Occipital lobe (tissue), 3 donors: ENCODE measurements at places on chromosomes 3 and 15.

DNA sequence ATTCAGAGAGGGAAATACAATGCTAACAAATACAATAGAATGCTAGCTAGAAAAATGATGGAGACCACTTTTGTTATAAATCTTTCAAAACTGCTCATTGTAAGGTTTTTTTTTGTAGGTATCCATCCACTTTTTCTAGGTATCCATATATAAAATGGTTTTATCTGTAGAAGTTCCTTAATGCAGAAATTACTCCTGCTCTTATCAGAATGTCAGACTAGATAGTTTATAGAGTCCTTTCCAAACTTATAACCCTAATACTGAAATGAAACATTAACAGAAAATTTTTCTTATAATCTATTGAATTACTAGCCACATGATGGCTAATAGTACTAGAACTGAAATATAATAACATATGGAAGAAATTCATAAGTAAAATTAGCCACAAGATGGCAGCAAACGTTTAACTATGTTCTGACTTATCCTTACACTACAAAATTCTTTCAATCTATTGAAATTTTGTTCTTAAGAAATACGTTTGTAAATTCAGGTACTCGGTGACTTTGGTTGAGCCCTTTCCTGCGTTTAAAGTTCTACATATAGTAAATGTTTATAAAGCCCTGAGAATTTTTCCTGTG, 58.5 kb downstream of the ECT2 start:
- no peak for DNase-seq

DNA sequence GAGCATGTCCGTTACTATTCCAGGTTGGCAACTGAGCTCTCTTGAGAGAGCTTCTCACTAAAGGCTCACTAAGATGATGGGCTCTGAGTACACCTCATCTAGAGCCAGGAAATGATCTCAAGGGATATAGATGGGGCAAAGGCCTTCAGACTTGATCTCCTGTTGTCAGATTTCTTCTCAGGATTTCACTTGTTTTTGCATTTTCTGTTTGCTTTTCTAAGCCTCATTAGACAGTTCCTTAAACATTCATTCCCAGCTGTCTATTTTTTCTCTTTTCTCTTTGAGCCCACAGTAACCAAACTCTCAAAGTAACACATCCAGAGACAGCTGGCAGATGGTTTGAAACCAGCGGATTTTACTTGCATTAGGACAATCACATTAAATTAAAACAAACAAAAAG, 28.4 kb upstream of the ARL8B start:
- DNase-seq: no peak

DNA sequence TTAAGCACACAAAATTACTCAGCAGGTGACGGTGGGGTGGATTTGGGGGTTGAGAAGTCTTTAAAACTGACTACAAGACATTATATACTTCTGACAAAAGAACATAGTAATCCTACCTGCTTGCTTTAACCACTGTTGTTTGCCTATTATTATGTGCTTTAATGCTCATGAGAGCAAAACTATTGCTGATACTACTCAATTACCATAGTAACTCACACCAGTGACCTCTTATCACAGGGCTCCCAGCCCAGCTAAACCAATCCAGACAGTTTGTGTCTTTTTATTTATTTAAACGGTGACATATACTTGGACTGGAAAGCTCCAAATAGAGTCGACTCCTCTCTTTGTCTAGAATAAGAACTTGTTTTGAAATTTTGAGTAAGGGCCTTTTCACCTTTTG, 42.8 kb upstream of the FEZF2 start:
- DNase-seq: no peak

- DNase-seq: no peak
Observed at GRCh38 chr15:95987886-95988573, 342.5 kb upstream of the NR2F2 start.

DNA sequence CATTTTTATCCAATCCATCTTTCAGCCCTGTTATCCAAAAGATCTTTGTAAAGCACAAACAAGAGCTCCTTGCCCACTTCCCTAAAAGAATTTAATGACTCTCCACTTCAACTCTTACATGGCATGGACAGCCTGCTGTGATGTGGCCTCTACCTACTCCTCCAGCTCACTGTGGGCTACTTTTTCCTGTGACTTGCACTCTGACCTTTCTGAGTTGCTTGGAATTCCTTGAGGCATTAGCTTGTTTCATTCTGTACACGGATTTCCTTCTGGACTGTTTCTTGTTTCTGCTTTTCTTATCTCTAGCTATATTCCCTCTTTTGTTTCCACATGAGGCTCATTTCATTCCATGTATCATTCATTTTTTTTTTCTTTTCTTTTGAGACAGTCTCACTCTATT, 15.2 kb downstream of the QTRT2 start:
- no peak for DNase-seq

GRCh38 chr3:127457546-127458145, 132.9 kb downstream of the TPRA1 start:
- no peak for DNase-seq

- no peak for DNase-seq
Observed at GRCh38 chr15:46955576-46955975, 761.7 kb upstream of the SEMA6D start.

GRCh38 chr15:78131295-78132061, at the start of gene CIB2:
Gene CIB2 (minus strand): TSS chr15:78131445. CDS start chr15:78131215, 230 bp downstream.
- peak; percentile 28 for DNase-seq

GRCh38 chr3:110685630-110686029, 386.0 kb upstream of the NECTIN3 start:
- DNase-seq: no peak

GRCh38 chr3:40337136-40338108, 27.9 kb downstream of the EIF1B start:
- DNase-seq: no peak

- no peak for DNase-seq
Observed at GRCh38 chr3:101169516-101169915, 150.9 kb downstream of the IMPG2 start.

DNA sequence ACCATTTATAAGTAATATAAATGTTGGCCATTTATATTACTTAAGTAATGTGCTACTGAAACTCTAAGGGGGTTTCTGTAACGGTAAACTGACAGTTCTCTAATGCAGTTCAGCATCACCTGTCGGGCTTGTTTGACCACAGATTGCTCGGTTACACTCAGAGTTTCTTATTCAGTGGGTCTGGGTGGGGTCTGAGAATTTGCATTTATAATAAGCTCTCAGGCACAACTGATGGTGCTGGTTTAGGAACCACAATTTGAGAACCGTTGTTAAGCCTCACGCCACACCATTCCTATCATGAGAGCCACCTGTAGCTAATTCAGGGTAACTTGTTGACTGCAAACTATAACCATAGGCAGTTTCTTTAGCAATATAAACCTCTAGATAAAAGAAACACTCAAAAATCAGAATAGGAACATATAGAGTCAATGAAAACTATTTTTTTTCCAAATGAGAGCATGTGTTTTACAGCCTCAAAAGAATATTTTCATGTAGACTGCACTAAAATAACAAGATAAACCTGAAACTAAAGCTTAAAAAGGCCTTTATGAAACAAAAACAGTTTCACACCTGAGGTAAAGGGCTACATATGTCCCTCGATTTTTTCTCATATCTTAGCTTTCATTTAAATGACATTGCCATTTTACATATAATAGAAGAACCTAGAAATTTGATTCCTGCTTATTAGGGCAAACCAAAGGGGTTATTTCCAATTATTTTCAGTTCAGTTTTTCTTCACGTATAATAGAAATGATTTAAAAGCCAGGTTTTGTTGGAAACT, 604.8 kb downstream of the UNC13C start:
- DNase-seq: no peak

- no peak for DNase-seq
Observed at GRCh38 chr15:37516621-37517020, 416.3 kb upstream of the MEIS2 start.

- DNase-seq: no peak
Observed at GRCh38 chr3:13206799-13207577, 133.8 kb upstream of the IQSEC1 start.

- DNase-seq: no peak
Observed at GRCh38 chr15:35657679-35658311, 111.8 kb upstream of the DPH6 start.

GRCh38 chr15:83685916-83686332, 32.0 kb downstream of the ADAMTSL3 start:
- no peak for DNase-seq

DNA sequence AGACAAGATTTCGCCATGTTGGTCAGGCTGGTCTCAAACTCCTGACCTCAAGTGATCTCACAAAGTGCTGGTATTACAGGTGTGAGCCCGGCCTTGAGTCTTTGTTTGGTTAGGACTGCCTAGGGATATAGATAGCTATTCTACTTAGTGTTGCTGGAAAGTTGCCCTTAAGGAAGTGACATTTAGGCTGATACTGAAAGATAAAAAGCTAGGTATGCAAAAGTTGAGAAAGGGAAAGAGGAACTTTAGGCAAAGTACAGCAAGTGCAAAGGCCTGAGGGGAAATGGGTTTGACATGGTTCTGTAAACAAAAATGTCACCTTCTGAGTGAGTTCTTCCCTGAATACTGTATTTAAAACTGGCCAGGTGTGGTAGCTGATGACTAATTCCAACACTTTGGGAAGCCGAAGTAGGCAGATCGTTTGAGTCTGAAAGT, 111.5 kb downstream of the ZNF609 start:
- no peak for DNase-seq

GRCh38 chr15:68687136-68687735, 108.4 kb downstream of the CORO2B start:
- no peak for DNase-seq

DNA sequence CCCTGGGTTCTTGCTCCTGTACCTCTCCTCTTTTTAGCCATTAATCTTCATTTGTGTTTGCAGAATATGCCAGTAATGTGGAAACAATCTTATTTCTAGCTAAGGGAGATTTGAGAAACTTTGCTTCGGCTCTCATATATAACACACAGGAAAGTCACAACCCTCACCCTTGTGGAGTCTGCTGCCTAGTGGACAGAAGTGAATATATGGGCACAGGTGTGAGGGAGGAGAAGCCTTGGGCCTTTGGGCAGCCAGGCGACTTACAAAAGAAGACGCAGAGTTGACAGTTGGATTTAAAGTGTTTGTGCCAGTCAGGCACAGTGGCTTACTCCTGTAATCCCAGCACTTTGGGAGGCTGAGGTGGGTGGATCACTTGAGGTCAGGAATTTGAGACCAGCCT, 181.8 kb upstream of the TBL1XR1 start:
- no peak for DNase-seq

- DNase-seq: no peak
Observed at GRCh38 chr3:100993309-100993708, at the start of gene ABI3BP. Gene ABI3BP (minus strand): TSS chr3:100993421. CDS start chr3:100993384, 37 bp downstream.

DNA sequence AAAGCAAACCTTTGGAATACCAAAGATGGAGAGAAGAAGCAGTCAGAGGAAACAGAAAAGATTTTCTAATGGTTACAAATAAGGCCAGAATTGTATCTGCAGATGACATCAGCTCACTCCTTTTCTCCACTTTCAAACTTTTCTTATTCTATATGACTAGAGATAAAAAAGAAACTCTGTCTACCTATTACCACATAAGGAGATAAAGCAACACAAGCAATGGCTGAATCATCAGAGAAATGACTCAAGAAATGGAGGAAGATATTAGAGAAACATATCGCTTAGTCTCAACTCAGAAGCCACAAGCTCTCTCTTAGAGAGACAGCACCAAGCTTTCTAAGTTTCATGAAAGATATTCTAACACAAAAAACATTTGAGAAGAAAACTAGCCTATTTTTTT, 784.0 kb downstream of the ZPLD1 start:
- no peak for DNase-seq

- DNase-seq: no peak
Observed at GRCh38 chr15:50257332-50257731, 8.2 kb downstream of the HDC start.

DNA sequence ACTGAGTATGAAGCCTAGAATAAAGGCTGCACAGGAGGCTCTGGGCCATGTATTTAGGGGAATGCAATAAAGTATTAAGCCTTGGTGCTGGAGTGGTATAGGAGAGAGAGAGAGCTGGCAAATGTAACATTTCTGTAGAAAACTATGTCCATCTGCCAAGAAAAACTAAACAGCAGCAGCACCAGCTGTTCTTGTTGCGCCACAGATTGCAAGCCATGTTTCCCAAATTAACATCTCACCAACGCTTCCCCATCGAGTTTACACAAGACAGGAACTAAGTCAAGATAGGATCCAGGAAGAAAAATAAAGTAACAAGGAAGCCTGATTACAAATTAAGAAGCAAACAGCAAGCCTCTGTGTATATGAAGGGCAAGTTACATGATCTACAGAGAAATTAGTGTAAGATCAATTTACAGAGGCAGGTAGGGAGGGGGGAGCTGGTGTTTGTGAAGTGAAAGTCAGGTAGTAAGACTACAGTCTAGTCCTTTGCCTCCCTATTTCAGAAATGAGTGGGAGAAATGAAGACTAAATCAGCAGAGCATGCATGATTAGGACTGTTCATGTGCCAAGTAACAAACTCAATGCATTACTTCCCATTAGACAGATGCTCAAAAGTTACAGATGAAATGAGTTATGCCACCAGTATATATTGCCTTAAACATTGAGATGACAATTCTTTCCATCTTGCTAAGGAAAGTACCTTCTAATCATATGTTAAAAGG, 900.5 kb downstream of the EPHA3 start:
- peak; percentile 40 for DNase-seq

GRCh38 chr3:42081838-42082473, 9.2 kb upstream of the TRAK1 start:
- no peak for DNase-seq

DNA sequence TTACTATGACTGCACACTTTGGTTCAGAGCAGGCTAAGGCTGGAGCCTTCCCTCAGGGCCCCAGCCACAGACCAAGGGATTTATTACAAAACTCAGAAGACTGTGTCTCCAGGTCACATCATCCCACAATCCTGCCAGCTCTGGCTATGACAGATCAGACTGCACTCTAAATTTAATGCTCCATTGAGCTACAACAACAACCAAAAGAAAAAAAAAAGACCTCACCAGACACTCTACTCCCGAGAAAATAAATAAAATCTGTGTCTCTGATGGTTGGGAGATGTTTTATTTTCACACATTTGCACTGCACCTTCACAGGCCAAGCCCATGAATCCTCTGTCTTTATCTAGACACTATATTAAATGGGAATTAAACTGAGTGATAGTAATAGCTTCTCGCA, 50.8 kb upstream of the CTNNB1 start:
- no peak for DNase-seq

GRCh38 chr3:171155122-171155700, 128.7 kb upstream of the SLC2A2 start:
- DNase-seq: no peak

- DNase-seq: no peak
Observed at GRCh38 chr3:185823078-185824044, 1.5 kb downstream of the IGF2BP2 start.

DNA sequence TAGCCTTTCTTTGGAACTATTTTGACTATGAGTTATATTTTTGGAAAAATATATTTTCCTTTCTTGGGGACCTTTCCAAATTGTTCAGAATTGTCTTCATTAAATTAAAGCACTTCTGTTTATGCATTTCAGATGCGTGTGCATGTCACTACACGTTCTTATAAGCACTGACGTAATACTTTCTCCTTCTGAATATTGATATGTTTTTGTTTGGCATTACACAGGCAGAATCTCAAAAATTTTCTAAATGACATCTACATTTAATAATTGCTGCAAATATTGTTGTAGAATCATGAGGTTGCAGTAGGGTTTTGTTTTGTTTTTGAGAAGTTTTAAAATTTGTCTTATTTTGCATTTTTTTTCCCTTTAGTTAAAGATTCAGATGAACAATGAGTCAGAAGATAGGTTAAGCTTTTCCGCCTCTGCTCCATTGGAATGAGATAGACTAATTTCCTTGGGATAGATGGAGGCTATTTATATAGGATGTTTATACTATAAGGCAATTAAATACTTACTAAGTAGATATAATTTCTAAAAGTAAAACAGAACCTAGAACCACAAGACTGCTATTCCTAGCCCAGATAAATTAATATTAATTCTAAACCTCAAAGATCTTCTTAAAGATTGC, 110.8 kb downstream of the MBNL1 start:
- DNase-seq: no peak
